ENCODE measurements at places on chromosomes 4 and X.
A peak's percentile ranks its signal among the peaks of the same experiment; 100 is the strongest.

- no peak for DNase-seq
Observed at GRCh38 chrX:154748712-154749339, 2.1 kb downstream of the GAB3 start.

GRCh38 chrX:153731117-153731844 lies 6.6 kb downstream of the ABCD1 start:
- no peak for DNase-seq

DNA sequence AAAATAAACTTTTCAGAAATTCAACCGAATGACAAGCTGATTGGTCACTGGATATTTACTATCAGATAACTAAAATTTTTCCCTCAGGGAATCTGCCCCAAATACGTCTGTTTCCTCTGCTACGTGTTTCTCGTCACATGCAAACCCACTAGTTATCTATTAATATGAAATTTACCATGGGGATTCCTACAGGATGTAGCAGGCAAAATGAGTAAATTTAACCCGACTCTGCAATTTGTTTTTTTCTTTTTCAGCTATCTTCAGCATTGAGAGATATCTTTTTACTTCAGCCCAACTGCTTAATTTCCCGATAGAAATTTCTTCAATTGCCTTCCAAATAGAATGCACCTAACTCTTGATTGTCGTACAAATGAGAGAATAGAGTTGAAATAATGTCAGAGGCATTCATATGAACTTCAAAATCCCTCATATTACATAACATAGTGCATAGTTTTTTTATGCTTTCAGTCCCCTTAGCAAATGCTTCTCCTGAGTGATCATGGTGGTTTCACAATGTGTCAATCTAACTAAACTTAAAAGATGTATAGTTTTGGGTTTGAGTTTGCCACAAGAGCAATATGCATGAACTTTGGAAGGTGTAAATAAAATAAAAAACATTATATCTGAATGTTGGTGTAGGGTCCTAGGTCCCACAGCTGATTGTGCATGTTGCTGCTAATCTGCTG lies 913.1 kb upstream of the GRIA3 start:
- DNase-seq = no peak

DNA sequence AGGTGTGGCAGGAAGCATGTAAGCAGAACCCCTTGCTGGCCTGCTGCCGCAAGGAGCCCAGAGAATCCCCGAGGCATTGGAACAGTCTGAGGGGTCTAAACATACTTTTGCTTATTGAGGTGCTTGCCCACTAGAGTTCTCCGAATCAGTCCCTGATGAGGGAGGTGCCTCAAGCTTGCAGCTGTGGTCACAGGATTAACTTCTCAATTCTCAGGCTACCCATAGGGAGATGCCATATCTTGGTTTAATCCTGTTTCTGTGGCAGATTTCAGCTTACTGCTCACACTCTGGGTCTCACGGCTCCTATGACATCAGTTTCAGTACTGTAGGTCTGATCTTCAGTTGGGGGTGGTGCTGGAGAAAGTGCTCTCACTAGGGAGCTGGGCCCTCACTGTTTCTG lies 39.9 kb downstream of the CCNG2 start:
- no peak for DNase-seq

GRCh38 chr4:159163521-159163920 lies 60.6 kb downstream of the RAPGEF2 start:
- DNase-seq = no peak

- DNase-seq = no peak
Observed at GRCh38 chr4:53234111-53234510, 131.8 kb downstream of the SCFD2 start.

GRCh38 chr4:151340751-151341385 lies 15.5 kb upstream of the SH3D19 start:
- no peak for DNase-seq

DNA sequence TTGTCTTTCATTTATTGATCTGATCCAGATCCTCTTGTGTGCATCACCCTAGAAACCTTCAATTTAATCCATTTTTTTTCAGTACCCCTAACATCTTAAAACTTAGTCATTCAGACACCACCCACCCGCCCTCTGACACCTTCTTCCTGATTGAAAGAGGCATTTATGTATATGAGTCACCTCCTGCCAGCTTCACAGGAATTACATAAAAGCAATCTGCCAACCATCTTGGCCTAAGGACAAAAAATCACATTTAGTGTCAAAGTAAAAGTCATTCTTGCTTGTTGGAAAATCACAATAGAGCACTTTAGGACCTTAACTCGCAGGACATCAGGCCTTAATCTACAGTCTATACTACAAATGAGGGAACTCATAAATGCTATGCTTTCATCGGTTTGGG lies 52.1 kb downstream of the NDST3 start:
- no peak for DNase-seq

GRCh38 chr4:22802876-22803275 lies 110.1 kb downstream of the GBA3 start:
- no peak for DNase-seq

DNA sequence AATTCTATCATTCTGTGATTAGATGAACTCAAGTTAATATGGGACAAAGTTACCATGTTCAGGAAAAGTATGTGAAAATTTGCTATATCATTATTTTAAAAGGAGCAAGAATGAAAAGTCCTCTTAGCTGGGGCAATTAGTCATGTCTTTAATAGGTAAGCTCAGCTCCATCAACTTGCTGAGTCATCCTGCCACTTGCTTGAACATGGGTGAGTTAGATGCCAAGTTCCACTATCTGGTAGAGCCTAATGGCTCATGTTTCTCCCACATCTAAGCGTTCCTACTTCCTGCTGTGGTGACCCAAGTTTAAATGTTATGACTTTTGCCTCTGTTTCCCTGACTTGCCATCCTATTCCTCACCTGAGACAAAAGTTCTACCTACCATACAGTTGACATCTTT lies 276.8 kb downstream of the ZNF674 start:
- DNase-seq = no peak

DNA sequence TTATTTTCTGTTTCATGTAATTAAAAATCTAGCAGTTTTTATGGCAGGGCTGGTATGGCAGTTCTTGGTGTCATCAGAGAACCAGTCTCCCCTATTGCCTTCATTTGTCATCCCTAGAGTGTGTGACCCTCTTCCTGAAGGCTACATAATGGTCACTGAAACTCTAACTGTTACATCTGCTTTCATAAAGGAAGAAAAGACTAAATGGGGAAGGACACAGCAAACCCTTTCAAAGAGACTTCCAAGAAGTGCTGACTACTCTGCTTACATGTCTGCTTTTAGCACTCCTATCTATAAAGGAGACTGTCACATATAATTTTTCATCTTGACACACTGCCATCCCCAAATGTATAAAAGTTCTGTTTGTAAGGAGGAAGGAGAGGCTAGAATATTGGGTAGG lies 105.9 kb upstream of the DIAPH2 start:
- DNase-seq = no peak

DNA sequence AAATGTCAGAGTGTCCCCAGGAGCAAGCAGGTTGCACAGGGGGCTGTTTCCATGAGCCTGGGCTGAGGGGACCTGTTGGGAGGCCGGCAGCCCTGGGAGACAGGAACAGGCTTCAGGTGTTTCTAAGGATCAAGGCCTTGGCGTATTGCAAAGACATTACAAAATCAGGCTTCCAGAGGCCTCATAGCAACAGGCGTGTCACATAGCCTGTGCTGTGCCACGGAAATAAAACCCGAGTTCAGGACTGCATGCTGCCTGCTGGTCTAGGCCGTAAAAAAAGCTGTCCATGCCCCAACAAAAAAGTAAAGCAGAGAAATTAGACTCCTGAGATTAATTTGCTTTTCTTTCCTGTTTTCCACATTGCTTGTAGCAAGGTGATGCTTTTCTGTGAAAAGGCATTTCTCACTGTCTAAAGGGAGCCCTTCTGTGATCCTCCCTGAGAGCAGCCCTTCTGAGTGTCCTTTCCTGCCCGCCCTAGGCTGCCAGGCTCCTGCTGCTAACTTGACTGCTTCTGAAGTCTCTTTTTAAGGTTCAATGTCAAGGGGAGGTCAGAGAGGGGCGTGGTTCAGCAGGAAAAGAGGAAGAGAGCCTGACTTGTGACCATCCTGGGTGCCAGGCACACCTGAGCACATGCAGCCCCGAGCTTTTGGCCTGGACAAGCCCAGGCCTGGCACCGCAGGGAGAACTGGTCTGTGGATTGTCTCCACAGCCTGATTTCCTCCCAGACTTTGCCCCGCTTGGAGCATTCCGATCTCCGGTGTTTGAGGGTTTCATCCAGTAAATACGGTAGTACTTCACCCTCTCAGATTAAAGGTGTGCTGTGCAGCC lies 21.3 kb downstream of the SHROOM2 start:
- no peak for DNase-seq

- no peak for DNase-seq
Observed at GRCh38 chrX:30865015-30865414, 24.0 kb downstream of the TAB3 start.

- DNase-seq = no peak
Observed at GRCh38 chr4:1382776-1383727, 23.2 kb downstream of the NKX1-1 start.

DNA sequence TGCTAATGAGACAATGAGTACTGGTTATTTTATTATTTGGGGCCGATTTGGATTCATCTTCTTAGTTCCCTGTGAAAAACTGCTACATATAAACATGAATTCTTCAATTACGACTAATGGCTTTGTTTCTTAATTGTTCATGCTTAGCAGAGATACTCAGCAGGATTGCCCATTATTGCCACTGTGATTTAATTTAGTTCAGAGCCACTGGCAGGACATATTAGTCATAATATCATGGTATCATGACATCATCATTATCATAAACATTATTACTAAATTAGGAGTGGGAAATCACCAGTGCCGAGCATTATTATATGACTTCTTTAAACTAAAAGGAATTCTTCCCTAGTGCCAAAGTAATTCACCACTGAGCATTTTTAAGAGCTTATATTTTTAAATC lies 201.4 kb downstream of the SPOCK3 start:
- DNase-seq = no peak

- DNase-seq = no peak
Observed at GRCh38 chr4:71828470-71828869, 44.6 kb upstream of the GC start.

GRCh38 chr4:123524958-123525628 lies 128.5 kb downstream of the SPRY1 start:
- no peak for DNase-seq

- no peak for DNase-seq
Observed at GRCh38 chrX:77346859-77347258, 100.3 kb upstream of the FGF16 start.

DNA sequence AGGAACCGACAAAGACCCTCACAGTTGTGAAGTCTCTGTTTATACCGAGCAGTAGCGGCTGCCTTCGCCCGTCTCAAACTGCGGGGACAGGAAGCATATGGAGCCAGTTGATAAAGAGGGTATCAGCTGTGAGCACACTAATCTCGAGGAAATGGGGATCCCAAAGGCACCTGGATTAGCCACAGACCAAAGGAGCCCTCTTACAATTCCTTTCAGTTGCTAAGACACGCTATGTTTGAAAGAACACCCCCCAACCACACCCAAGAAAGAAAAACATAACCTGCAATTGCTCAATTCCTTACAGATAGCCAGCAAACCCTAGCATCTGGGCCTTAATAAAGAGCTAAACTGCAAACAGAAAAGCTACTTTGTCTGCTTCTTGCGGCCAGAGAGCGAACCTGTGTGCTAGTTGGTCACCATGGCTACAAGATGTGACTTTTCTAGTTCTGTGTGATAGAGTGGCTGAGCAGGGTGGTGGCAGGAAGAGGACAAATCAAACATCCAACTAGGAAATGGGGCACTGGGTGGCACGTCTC lies 23.3 kb upstream of the CHRNA9 start:
- no peak for DNase-seq

- peak; percentile 74 for DNase-seq
Observed at GRCh38 chr4:82515705-82516104, 46.1 kb downstream of the TMEM150C start.

GRCh38 chr4:37970702-37971101 lies 10.5 kb downstream of the PTTG2 start:
- DNase-seq = peak; percentile 72

- no peak for DNase-seq
Observed at GRCh38 chr4:119656342-119656741, 27.7 kb upstream of the PDE5A start.

- DNase-seq = no peak
Observed at GRCh38 chr4:112526061-112526460, 10.1 kb upstream of the NEUROG2 start.

DNA sequence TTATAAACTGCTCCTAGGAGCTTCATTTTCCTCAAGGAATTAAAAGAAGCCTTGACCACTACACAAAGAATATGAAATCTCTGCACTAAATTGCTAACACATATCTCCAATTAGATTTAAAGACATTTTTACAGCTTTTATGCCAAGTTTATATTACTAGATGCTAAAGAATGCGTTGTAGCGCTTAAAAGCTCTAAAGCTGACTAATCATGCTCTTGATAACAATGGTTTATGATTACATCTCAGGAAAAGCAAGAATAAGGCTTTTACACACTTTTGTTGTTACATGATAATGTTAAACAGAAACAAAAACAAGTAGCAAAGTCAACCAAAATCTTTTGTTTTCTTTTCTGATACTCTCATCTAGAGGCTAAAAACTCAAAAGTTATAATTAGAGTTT lies 44.7 kb downstream of the SLC10A7 start:
- DNase-seq = no peak

- no peak for DNase-seq
Observed at GRCh38 chr4:100641336-100641735, 123.5 kb upstream of the EMCN start.

- no peak for DNase-seq
Observed at GRCh38 chr4:99436976-99437722, 2.0 kb upstream of the ADH7 start.

DNA sequence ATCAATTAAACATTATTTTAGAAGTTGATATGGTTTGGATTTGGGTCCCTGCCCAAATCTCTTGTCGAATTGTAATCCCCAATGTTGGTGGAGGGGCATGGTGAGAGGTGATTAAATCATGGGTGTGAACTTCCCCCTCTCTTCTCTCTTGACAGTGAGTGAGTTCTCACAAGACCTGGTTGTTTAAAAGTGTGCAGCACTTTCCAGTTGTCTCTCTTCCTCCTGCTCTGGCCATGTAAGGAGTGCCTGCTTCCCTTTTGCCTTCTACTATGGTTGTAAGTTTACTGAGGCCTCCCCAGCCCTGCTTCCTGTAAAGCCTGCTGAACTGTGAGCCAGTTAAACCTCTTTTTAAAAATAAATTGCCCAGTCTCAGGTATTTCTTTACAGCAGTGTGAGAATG lies 141.4 kb downstream of the GALNTL6 start:
- DNase-seq = no peak

DNA sequence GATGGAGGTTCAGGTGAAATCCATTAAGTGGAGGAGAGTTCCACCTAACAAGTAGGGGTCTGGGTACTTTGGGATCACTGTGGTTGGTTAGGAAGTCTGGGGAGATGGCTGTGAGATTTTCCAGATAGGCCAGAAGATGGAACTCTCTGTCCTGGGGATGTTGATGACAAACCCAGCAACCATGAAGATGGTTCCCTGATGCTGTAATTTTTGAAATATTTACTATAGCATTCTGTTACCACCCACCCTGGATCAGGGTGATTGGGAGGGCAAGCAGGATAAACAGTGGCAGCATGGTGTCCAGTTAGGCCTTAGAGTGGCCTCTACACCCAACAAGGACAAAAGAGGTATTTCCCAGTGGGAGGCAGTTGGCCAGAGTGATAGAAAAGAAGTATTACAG lies 15.9 kb upstream of the NELFA start:
- DNase-seq = no peak

GRCh38 chr4:183200453-183200852 lies 101.4 kb downstream of the WWC2 start:
- DNase-seq = peak; percentile 22

GRCh38 chr4:21947791-21948346 lies 703 bp downstream of the KCNIP4 start:
- no peak for DNase-seq

- no peak for DNase-seq
Observed at GRCh38 chr4:40462326-40462725, 127.2 kb downstream of the CHRNA9 start.

- DNase-seq = no peak
Observed at GRCh38 chr4:68599150-68599549, 23.0 kb upstream of the UGT2B17 start.

All from heart right ventricle (tissue), 16 donors.